ENCODE measurements at places on chromosomes 5 and 9. TPM values are rescaled to one million over a fixed set of nuclear protein-coding genes. Genes with fewer than 3 reads are reported as not detected.

DNA sequence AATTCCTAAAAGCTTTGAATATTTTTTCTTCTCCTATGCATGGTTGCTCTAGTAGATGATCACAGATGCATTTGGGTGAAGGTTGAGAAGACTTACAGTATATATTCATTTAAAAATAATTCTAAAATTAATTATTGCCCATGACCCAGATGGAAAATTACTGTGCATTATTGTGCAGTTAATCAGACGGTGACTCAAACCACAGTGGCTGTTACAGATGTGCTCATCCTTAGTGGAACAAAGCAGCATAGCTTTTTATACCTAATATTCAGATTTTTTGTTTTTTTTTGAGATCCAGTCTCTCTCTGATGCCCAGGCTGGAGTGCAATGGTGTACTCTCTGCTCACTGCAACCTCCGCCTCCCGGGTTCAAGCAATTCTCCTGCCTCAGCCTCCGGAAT is 10.7 kb downstream of the OR2V1 start:
- no peaks in the 10 kb centered on the region for H3K4me1 ChIP-seq
- H3K4me3 ChIP-seq = no peak overlapping the region
- H3K27me3 ChIP-seq = peaks cover 1% of the 10 kb centered on the region
- H3K27ac ChIP-seq = no peak overlapping the region
- no peak for DNase-seq

GRCh38 chr9:135178498-135178897 is 91.0 kb downstream of the OLFM1 start:
- H3K27ac ChIP-seq = no peak overlapping the region
- H3K4me1 ChIP-seq = no peaks in the 10 kb centered on the region
- no peak for DNase-seq
- H3K36me3 ChIP-seq = no peaks in the 10 kb centered on the region

- no peaks in the 10 kb centered on the region for H3K27me3 ChIP-seq
- H3K4me1 ChIP-seq = peaks cover 47% of the 10 kb centered on the region
- H3K27ac ChIP-seq = no peak overlapping the region
- peaks cover 7% of the 10 kb centered on the region for H3K36me3 ChIP-seq
- no peak overlapping the region for H3K4me3 ChIP-seq
- no peak for DNase-seq
Measured at GRCh38 chr5:109328626-109329025, 81.1 kb downstream of the PJA2 start.

DNA sequence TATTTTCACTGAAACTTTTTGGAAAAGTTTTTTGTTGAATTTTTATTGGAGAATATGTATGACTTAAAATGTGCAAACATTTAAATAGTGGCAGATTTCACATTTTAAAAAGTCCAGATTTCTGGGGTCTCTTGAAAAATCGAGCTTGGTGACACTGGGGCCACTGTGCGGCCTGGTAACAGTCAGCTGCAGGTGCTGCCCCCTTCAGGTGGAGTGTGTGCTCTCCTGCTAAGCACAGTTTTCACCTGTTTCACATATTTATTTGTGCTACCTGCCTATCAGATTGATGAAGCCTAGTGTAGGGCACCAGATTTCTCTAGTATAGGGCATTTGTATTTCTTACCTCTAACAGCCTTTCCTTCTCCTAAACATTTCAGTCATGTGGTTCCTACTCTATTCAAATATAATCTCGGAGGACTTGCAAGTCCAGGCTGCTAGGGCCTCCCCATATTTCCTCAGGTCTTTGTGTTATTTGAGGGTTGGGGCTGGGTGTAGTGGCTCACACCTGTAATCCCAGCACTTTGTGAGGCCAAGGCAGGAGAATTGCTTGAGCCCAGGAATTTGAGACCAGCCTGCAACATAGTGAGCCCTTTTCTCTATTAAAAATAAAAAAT is 95.8 kb upstream of the KLF9 start:
- no peaks in the 10 kb centered on the region for H3K27me3 ChIP-seq
- peak; percentile 56 for DNase-seq
- no peak overlapping the region for H3K4me3 ChIP-seq

DNA sequence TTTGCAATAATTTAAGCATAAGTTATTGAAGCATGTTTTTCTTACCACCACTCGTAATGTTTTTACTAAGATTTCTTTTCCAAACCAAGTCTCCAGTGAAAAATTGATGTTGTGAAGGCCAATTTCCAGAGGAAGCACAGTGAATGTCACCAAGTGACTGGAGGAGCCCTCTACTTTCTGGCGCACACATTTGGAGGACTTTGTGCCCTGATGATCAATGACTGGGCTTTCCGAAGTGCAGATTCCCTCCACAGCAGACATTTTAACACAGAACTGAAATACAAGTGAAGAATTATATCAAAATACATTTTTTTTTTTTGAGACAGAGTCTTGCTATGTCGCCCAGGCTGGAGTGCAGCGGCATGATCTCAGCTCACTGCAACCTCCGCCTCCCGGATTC is 52.6 kb downstream of the C5 start:
- peaks cover 23% of the 10 kb centered on the region for H3K36me3 ChIP-seq
- H3K27me3 ChIP-seq = no peaks in the 10 kb centered on the region
- H3K4me1 ChIP-seq = no peaks in the 10 kb centered on the region

GRCh38 chr5:167853421-167853820 is 438.0 kb upstream of the WWC1 start:
- no peaks in the 10 kb centered on the region for H3K36me3 ChIP-seq
- DNase-seq = no peak
- H3K27ac ChIP-seq = no peak overlapping the region

GRCh38 chr9:1876891-1877496 is 138.2 kb upstream of the SMARCA2 start:
- no peaks in the 10 kb centered on the region for H3K27me3 ChIP-seq
- H3K27ac ChIP-seq = no peak overlapping the region
- H3K36me3 ChIP-seq = no peaks in the 10 kb centered on the region
- H3K4me3 ChIP-seq = no peak overlapping the region
- H3K4me1 ChIP-seq = no peaks in the 10 kb centered on the region
- no peak for DNase-seq

- H3K4me3 ChIP-seq = no peak overlapping the region
- H3K4me1 ChIP-seq = peaks cover 6% of the 10 kb centered on the region
- no peaks in the 10 kb centered on the region for H3K36me3 ChIP-seq
- H3K27ac ChIP-seq = no peak overlapping the region
- DNase-seq = no peak
Measured at GRCh38 chr5:285991-286557, 14.6 kb downstream of the PDCD6 start.

DNA sequence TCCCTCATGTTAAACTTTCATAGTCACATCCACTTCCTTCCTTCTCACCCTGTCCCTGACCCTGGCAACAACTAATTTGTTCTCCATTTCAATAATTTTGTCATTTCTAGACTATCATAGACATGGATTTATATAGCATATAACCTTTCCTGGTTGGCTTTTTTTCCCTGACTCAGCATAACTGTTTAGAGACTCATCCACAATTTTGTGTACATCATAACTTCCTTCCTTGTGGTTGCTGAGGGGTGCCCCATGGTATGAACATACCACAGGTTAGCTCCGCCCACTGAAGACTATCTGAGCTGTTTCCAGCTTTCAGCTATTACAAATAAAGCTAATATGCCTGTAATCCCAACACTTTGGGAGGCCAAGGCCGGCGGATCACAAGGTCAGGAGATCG is 137.3 kb downstream of the PHF2 start:
- DNase-seq = no peak
- no peaks in the 10 kb centered on the region for H3K36me3 ChIP-seq
- no peak overlapping the region for H3K4me3 ChIP-seq
- no peaks in the 10 kb centered on the region for H3K4me1 ChIP-seq
- no peak overlapping the region for H3K27ac ChIP-seq

The NAA35 gene
- total RNA-seq = 38.9 TPM

The ARSK gene
- total RNA-seq = 11.0 TPM

The GLRA1 gene
- not detected for total RNA-seq

The NUP214 gene
- 35.6 TPM for total RNA-seq

The STING1 gene
- 11.1 TPM for total RNA-seq

The RORB gene
- not detected for total RNA-seq

The CD274 gene
- 1.8 TPM for total RNA-seq

Measured in stomach (tissue), 19 donors.